NCI-H2081 (cell line): ENCODE measurements at places on chromosomes 6 and 20.

- DNase-seq: no peak
Measured at GRCh38 chr6:156884306-156884705, 107.1 kb downstream of the ARID1B start.

GRCh38 chr6:16766043-16766536, 4.8 kb upstream of the ATXN1 start:
- DNase-seq: no peak

DNA sequence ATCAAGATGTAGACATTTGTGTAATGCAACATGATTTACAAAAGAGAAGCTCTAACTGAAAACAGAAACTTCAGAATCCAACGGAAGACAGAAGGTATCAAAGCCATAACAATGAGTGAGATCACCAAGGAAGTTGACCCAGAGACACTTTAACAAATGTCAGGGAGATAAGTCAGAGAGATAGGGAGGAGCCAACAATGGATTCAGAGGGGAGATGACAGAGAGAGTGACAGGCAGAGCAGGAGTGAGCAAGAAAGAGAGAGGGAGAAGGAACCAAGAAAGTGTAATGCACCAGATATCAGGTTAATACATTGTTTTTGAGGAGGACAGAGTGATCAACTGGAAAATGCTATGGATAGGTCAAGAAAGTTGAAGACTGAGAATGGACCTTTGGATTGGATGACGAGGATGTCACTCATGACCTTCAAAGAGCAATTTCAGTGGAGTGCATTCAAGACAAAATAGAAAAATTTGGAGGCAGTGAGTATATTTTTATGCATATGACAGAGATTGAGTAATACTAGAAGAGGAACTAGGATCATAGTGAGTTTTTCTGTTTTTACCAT, 86.6 kb downstream of the TRDN start:
- no peak for DNase-seq

DNA sequence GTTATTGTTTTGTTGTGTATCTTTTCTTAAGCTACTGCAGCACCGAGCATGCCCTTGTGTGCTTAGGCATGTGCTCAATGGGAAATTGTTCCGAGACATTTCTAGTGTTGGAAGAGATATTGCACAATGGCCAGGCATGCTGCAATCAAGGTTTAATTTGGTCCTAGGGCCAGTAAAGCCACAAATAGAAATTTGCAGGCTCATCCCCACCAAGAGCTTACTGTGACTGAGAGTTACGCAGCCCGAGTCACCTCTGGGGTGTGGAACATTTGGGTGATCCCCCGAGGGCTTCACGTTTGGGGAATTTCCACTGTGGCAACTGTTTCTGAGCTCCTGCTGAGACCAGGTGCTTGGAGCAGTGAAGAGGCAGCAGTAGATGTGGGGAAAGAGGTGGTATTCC, 65.8 kb downstream of the ADTRP start:
- DNase-seq: no peak

DNA sequence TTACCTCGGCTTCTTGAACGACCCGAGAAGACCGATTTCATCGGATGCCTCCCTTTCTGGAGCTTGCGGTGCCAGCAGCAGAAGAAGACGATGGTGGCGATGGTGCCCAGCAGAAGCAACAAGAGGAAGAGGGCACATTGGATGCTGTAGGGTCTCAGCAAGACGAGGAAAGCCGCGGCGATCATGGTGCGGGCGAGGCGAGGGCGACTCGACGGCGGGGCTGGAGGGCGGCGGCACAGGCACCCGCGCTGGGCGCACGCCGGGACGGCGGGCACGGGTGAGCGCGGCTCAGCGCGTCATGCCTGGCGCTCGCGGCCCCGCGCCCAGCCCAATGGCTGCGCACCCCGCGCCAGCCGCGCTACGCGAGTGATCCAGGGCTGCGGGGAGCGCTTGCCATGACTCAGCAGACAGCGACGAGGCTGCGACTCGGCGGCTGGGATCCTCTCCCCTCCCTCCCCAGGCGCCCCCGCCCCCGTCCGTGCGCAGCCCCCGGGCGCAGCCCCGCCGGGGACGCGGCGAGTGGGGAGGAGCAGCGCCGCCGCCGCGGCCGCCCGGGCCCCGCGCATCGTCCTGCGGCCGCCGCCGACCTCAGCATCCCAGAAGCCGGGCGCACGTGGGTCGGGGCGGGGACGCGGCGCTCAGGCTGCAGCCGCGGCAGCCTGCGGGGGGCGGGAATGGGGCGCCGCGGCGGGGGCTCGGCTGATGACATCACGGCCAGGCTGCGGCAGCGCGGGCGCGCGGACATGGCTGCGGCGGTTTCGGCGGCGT, at the start of gene BEND6:
BEND6 (plus strand) TSS at position 705 of the 768 bp plus-strand sequence. CDS start 26,704 bp downstream, outside the sequence.
- DNase-seq: peak; percentile 52

- no peak for DNase-seq
Measured at GRCh38 chr6:89993411-89993810, 99.1 kb downstream of the GJA10 start.

- DNase-seq: no peak
Measured at GRCh38 chr20:62569615-62570014, 72.7 kb upstream of the SLCO4A1 start.

GRCh38 chr6:134010974-134011373, 41.5 kb downstream of the SLC2A12 start:
- no peak for DNase-seq

- no peak for DNase-seq
Measured at GRCh38 chr20:3121955-3122610, 37.6 kb upstream of the AVP start.

- DNase-seq: no peak
Measured at GRCh38 chr6:126720304-126720703, 380.4 kb downstream of the CENPW start.

- DNase-seq: no peak
Measured at GRCh38 chr20:44701118-44701857, 13.9 kb upstream of the CCN5 start.

DNA sequence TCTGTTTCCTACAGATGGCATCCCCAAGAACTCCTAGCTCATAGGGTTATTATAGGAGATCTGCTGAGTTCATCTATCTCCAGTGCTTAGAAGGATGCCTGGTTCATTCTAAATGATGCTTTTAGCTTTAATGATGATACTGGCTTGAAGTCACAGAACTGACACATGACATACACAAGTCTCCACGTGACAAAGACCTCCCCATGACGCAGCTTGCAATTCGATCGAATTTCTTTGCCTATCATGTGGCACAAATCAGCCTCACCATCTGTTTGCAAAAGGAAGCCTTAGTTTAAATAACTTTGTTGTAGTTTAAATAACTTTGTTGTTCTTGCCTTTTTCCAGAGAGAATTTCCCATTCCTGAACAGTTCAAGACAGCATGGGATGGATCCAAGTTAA, 44.1 kb upstream of the FAM8A1 start:
- no peak for DNase-seq

- DNase-seq: no peak
Measured at GRCh38 chr6:15736297-15736696, 73.5 kb upstream of the DTNBP1 start.

GRCh38 chr6:169230946-169231789, 22.5 kb downstream of the THBS2 start:
- no peak for DNase-seq

DNA sequence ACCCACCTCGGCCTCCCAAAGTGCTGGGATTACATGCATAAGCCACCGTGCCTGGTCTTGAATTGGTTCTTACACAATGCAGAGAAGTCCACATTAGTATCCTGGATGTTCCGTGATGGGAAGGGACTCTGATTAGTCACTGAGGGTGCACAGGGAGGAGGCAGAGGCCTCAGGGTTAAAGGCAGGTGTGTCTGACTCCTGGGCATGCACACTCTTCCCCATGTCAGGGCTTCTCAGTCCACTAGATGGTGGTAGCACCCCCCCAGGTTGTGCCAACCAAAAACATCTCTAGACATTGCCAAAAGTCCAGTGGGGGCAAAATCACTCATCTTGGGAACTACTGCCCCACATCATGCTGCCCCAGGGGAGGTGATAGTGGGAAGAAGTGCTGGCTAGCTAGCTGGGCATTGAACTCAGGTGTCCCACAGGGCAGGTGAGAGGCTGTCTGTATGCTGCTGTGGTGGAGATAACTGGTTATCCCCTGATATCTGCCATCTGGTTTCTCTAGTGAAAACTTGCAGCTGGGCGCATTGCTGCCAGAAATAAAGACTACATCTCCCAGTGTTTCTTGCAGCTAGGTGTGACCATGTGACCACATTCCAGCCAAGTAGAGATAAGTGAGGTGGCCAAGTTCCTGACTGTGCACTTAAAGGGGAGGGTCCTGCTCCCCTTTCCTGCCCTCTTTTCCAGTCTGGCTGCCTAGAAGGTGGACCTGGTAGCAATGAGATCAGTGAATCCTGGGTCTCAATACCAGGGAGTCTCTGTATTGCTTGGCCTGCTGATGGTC, 8.4 kb upstream of the NSFL1C start:
- no peak for DNase-seq

DNA sequence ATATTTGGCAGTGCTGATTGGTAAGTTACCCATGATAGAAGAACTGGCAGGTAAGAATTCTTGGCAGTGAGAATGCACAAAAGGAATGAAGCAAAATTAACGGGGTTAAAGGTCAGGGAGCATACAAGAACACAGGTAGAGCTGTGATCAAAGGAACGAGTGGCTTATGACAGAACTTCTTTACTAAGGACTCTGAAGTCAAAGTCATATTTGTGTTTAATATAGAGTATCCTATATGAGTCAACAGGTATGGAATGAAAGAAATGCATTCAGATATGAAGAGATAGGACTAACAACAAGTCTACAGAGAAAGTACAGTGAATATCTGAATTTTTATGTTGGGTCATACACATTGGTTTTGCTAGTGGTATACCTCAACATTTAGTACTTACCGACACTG, 209.0 kb upstream of the CITED2 start:
- DNase-seq: no peak

- no peak for DNase-seq
Measured at GRCh38 chr20:20095114-20095872, 43.0 kb downstream of the CFAP61 start.

DNA sequence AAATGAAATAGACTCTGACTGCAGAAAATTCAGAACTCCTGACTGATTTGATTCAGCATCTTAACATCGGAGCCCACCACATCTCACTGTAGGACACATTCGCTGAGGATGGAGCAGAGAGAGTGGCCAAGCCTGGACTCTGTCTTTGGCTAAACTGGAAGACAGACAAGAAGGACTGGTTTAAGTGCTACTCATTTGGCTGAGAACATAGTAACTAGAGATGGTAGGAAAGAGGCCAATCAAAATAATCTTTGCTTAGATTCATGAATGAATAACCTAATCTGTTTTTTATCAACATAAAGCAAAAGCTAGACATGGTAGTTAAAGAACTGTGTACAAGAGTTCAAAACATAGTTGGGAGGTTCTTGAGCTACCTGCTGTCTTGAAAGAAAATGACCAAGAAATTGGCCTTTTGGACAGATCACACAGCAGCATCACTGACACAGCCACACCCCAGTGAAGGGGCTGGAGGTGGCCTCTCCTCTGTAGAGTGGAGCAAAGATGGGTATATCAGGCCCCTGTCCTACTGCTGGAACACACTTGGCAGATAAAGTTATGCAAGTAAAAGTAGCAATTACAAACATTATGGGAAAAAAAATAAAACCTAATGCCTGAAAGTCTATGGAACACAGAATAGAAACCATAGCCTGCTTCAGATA, 87.1 kb upstream of the NT5E start:
- DNase-seq: no peak

DNA sequence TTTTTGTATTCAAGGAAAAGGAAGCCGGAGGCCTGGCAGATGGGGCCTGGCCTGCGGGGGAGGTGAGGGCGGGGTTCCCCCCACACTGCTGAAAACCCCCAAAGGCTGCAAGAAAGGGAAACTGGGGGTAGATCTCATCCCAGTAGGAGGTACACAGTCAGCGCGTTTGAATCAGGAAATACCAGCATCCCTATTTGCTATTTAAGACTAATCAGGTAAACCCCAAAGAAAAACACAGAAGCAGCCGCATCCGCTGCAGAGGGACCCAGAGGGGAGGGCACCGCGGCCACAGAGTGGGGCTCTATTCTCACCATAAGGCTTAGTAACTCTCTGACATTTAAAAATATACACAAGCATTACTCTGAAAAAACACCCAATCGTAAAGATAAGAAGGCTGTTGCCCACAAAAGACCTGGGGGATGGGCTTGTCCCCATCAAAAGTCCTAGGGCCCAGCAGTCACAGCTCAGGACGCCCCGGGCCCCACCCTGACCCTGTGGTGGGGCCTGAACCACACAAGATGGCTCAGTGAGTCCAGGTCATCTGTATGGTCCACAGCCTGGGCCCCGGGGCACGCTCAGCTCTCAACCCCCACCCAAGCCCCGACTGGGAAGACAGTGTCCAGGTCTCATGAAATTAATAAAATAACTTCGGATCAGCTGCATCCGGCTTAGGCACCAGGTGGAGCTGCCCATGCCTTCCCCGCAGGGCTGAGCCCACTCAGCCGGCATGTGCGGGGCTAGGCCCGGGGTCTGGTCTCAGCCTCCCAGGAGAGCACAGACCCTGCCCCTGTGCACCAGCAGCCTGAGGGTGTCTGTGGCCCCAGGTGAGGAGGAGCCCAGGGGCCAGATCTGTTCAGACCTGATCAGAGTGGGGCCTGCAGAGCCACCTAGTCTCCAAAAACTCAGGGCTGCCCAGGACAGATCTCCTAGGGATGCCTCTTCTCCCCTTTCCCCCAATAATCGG, 31.0 kb downstream of the KCNQ2 start:
- DNase-seq: no peak

DNA sequence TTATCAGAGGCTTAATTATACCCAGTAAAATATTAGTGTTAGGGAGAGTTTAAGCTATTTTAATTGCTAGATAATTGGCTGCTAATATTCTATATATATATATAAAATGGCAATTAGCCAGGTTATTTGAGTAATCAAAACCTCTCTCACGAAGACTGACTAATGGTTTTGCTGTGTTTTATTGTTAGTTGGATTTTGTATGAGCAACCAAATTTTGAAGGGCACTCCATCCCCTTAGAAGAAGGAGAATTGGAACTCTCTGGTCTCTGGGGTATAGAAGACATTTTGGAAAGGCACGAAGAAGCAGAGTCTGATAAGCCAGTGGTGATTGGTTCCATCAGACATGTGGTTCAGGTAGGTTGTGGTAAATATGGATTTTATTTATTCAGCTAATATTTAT, 102.2 kb downstream of the RTN4IP1 start:
- no peak for DNase-seq

- no peak for DNase-seq
Measured at GRCh38 chr20:15794409-15794808, 778.8 kb downstream of the KIF16B start.

DNA sequence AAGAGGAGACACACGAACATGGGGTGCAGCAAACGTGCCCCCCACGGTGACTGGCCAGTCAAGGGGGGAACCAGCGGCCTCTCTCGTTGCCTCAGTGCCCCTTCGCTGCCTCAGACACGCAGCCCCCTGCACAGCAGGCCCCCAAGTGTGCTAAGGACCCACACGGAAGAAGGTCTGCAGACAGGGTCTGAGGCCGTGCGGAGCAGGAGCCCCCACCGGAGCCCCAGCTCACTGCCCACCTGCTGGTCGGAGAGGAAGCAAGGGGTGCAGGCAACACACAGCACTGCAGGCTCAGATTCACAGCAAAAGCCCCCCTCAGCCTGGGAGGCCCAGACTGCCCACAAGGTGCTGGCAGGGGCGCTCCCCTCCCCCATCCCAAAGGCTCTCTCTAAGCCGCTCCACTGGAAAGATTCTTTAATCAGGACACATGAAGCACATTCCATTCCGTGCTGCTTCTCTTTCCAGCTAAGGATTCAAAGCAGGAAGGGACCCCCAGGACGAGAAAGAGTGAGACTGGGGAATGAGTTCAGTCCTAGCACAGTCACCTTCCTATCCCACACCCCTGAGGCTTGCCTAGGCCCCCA, 105.1 kb downstream of the SLC23A2 start:
- no peak for DNase-seq

GRCh38 chr6:161035182-161035980, 43.8 kb downstream of the MAP3K4 start:
- no peak for DNase-seq

GRCh38 chr20:375265-375889, 5.2 kb upstream of the TRIB3 start:
- DNase-seq: no peak
